Fibroblast of lung (primary cell): ENCODE measurements at places on chromosomes 4 and X. TPM values are rescaled to one million over a fixed set of nuclear protein-coding genes. Genes with fewer than 3 reads are reported as not detected.
A peak's percentile ranks its signal among the peaks of the same experiment; 100 is the strongest.

DNA sequence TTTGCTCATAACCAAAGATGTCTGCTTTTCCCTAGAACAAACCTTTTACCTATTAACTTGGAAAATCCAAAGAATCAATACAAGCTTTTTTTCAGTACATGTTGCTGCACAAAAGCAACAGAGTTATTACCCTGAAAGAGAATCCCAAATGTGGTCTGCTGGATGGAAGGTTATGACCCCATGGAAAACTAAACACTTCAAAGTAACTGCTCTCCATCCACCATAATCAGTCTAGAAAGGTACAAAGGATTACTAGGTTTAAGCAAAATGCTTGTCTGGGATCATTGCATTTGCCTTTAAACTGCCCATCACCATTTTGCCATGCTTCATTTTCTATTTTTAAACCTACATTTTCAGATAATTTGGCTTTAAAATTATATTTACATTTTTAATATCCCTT, 11.7 kb downstream of the MMRN1 start:
- H3K4me1 ChIP-seq, result no peaks in the 10 kb centered on the region
- H3K27ac ChIP-seq, result no peak overlapping the region
- no peaks in the 10 kb centered on the region for H3K36me3 ChIP-seq
- DNase-seq, result no peak

DNA sequence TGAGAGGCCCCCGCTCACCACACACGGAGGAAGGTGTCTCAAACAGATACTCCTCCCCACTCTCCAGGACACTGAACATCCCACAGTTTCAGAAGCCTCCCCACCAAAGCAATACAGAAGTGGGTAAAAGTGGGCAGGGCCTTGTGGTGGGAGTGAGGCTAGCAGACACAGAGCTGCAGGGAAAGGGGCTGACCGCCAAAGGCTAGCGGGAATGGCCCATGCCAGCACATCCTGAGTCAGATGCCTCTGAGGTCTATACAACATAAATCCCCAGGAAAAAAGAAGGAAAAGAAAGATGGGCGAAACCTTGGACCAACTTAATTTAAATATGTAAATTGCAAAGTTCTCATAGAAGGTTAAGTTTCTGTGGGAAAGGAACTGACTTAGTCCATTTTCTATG, 21.9 kb upstream of the ARHGAP10 start:
- H3K27me3 ChIP-seq, result no peaks in the 10 kb centered on the region
- H3K4me3 ChIP-seq, result no peak overlapping the region
- no peak overlapping the region for H3K27ac ChIP-seq

- H3K36me3 ChIP-seq, result no peaks in the 10 kb centered on the region
- peaks cover 2% of the 10 kb centered on the region for H3K4me1 ChIP-seq
- no peak for DNase-seq
- H3K27me3 ChIP-seq, result no peaks in the 10 kb centered on the region
Observed at GRCh38 chrX:15985937-15986336, 131.3 kb upstream of the AP1S2 start.

NDST3 gene
- 0.12 and 0.16 TPM in 2 replicates for polyA plus RNA-seq

DNA sequence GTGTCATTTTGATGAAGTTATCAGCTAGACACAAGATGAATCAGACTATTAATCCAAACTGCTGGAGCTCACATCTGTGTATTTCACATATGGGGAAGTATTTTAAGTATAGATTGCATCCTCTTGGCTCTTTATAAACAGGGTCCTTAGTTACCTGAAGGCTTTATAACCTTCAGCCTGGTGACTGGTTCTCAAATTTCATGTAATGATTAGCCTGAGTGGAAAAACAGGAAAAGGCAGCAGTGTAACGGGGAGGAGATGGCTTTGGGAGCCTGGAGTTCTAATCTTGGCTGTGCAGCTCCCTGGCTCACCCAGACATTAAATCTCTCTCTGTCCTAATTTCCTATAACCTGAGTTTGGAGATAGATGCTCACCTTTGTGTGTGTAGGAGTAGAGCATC, 103.8 kb upstream of the HPF1 start:
- H3K36me3 ChIP-seq, result no peaks in the 10 kb centered on the region
- DNase-seq, result no peak
- H3K27me3 ChIP-seq, result no peaks in the 10 kb centered on the region
- no peak overlapping the region for H3K27ac ChIP-seq
- H3K4me3 ChIP-seq, result no peak overlapping the region
- H3K4me1 ChIP-seq, result no peaks in the 10 kb centered on the region

- H3K4me1 ChIP-seq, result no peaks in the 10 kb centered on the region
- DNase-seq, result peak; percentile 0
- no peak overlapping the region for H3K27ac ChIP-seq
- no peaks in the 10 kb centered on the region for H3K36me3 ChIP-seq
- H3K27me3 ChIP-seq, result no peaks in the 10 kb centered on the region
Observed at GRCh38 chrX:58025979-58026378, 115.7 kb upstream of the ZXDA start.

BGN gene
- polyA plus RNA-seq, result 21.4 and 61.7 TPM in 2 replicates

DNA sequence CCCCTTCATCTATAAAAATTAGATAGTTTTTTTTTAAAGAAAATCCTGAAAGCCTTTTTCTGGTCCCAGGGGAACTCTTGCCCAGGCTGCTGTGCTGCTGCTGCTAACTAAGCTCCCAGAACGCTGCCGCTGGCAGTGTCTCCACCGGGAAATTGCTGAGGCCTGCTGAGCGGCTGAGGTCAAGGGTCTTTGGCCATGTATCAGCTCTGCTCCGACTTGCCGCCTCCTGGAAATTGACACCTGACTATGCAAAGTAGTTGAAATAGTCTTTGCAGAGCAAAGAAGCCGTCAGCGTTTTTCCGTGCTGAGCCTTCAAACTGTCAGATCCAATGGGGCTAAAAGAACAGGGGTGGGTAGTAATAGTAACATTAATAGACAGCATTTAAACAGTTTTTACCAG, 839 bp downstream of the QDPR start:
- H3K36me3 ChIP-seq, result peaks cover 7% of the 10 kb centered on the region
- peak overlapping the region; percentile 50 for H3K27ac ChIP-seq
- H3K4me1 ChIP-seq, result peaks cover 2% of the 10 kb centered on the region
- H3K4me3 ChIP-seq, result peak overlapping the region; percentile 80
- H3K27me3 ChIP-seq, result peaks cover 4% of the 10 kb centered on the region
- DNase-seq, result peak; percentile 31

SPATA4 gene
- 0.09 and 0.14 TPM in 2 replicates for polyA plus RNA-seq

DNA sequence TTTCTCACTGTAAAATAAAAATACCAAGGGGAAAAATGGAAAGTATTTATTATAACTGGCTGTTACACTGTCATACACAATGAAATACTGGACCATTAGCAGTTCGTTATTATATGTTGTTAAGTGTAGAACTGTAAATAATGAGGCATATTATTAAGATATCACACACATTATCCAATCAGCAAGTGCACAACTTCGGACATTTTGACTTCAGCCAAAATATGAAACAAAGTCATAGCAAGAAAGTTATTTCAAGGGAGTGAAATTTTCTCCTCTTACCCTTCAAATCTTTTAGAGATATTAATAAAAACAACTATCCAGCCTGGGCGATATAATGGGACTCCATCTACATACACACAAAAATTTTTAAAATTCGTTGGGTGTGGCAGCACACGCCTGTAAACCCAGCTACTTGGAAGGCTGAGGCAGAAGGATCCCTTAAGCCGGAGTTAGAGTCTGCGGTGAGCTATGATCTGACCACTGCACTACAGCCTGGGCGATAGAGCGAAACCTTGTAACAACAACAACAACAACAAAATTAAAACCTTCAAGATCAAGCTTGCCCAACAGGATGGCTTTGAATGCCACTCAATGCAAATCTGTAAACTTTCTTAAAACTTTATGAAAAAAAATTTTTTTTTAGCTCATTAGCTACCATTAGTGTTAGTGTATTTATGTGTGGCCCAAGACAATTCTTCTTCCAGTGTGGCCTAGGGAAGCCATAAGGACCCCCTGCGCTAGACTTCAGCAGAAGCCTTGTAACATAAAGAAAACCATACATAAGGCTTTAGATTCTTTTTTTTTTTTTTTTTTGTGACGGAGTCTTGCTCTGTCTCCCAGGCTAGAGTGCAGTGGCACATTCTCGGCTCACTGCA, 1.3 kb upstream of the CISD2 start:
- no peaks in the 10 kb centered on the region for H3K36me3 ChIP-seq
- H3K27ac ChIP-seq, result peak overlapping the region; percentile 93
- peak overlapping the region; percentile 98 for H3K4me3 ChIP-seq
- DNase-seq, result no peak
- no peaks in the 10 kb centered on the region for H3K27me3 ChIP-seq

SH3BGRL gene
- polyA plus RNA-seq, result 119 and 258 TPM in 2 replicates

ZNF518B gene
- 12.4 and 13.8 TPM in 2 replicates for polyA plus RNA-seq

- H3K27me3 ChIP-seq, result peaks cover 8% of the 10 kb centered on the region
- H3K4me3 ChIP-seq, result no peak overlapping the region
- no peak overlapping the region for H3K27ac ChIP-seq
- no peaks in the 10 kb centered on the region for H3K4me1 ChIP-seq
- no peaks in the 10 kb centered on the region for H3K36me3 ChIP-seq
Observed at GRCh38 chrX:69510914-69511513, 6.9 kb downstream of the NALF2 start.

- no peaks in the 10 kb centered on the region for H3K4me1 ChIP-seq
- no peak overlapping the region for H3K4me3 ChIP-seq
- DNase-seq, result no peak
- no peaks in the 10 kb centered on the region for H3K27me3 ChIP-seq
- H3K27ac ChIP-seq, result no peak overlapping the region
Observed at GRCh38 chr4:48178931-48179330, 44.9 kb upstream of the TXK start.
